ENCODE measurements at places on chromosomes 7 and 10. TPM values are rescaled to one million over a fixed set of nuclear protein-coding genes. Genes with fewer than 3 reads are reported as not detected.

The PRR15 gene
- total RNA-seq: 2.4 TPM

The BUB3 gene
- 182 TPM for total RNA-seq

The ARHGEF35 gene
- total RNA-seq: 1.1 TPM

The DYNC1I1 gene
- 0.54 TPM for total RNA-seq

The OR2A12 gene
- not detected for total RNA-seq

The SLC26A5 gene
- not detected for total RNA-seq

The ARMC3 gene
- 0.25 TPM for total RNA-seq

The CYP26C1 gene
- 0.09 TPM for total RNA-seq

Data from fibroblast of the aortic adventitia (primary cell).